ENCODE measurements at places on chromosomes 2 and 18.
A peak's percentile ranks its signal among the peaks of the same experiment; 100 is the strongest.

- no peak for DNase-seq
Measured at GRCh38 chr2:234998404-234999211, 46.8 kb downstream of the SH3BP4 start.

DNA sequence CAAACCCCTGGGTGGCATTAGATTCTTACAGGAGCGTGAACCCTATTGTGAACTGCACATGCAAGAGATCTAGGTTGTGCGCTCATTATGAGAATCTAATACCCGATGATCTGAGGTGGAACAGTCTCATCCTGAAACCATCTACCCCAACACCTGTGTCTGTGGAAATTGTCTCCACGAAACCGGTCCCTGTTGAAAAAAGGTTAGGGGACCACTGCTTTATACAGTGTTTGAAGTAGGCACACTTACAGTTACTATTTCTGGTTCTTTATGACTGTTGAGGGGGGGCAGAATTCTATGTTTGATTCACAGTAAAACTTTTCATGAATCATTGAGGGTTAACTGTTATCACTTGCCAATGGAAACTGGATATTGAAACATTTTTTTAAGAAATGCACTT, 72.0 kb downstream of the RIF1 start:
- no peak for DNase-seq

- DNase-seq, result no peak
Measured at GRCh38 chr18:50862401-50862800, 16.5 kb upstream of the ME2 start.

- no peak for DNase-seq
Measured at GRCh38 chr2:4475618-4476017, 772.2 kb downstream of the DCDC2C start.

GRCh38 chr2:23637011-23637778, 252.2 kb downstream of the KLHL29 start:
- peak; percentile 62 for DNase-seq

GRCh38 chr2:120012771-120013596, at the start of gene EPB41L5:
TSS of gene EPB41L5 (plus strand) at chr2:120013077. CDS start at chr2:120019085, 6,008 bp downstream.
- DNase-seq, result peak; percentile 88

- no peak for DNase-seq
Measured at GRCh38 chr2:165660361-165660760, 133.7 kb downstream of the GALNT3 start.

- peak; percentile 3 for DNase-seq
Measured at GRCh38 chr2:25032094-25032493, 9.8 kb upstream of the EFR3B start.

GRCh38 chr2:10254373-10255188, 48.1 kb upstream of the HPCAL1 start:
- DNase-seq, result no peak

DNA sequence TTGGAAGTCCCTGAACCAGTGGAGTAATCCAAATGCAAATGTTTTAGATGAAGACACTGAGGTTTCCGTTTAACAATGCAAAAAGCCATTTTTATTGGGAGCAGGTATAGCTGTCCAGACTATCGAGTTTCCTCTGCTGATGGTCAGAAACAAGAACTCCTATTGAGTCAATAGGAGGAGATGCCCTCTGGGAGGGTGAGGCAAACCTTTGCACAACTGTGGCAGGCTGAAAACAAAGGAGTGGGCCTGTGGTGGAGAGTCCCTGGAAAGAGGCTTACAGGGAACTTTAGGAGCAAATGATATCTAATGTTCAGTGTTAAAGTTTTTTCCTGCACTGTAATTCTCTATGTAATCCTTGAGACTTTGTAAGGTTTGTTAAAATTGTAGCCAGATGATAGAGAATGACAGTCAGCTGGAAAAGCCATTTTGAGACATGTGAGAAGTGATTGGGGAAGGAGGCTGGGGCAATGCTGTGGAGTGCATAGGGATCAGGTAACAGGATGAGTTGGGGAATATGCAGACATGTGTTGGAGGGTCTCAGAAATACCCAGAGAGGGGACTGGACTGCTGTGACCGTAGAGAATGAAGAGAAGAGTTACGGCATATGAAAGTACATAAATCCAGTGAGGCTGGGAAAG, 15.1 kb upstream of the EML4 start:
- DNase-seq, result no peak

DNA sequence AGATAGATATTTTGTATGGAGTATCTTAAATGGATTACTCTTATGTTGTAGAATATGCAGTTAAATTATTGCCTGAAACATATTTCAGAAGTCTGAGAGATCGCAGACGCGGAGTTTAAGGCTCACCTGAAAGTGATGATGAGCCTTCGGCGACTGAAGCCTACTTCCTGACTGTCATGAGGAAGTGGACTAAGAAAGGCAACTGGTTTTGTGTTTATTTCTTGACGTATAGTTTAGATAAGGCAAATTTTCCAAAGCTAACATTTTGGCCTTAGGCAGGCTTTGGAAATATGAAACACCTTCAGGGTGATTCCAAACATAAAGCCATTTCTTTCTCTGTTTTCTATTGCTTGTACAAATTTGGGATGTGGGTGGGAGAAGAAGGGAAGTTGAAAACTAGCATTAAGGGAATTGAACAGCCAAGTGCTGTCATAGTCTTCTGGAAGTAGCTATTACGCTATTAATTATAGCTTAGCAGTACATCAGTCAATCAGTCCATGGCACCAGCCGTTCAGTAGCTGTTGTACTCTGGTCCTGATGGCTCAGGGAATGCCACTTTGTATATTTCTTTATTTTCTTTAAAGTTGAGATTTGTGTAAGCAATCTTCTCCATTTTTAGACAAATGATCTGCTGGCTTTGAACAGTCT, 1.5 kb downstream of the GRHL1 start:
- no peak for DNase-seq

Data from brain microvascular endothelial cell (primary cell).